Stimulated activated CD4-positive, alpha-beta T cell treated with anti-CD3 and anti-CD28 coated beads, Interleukin-1b, Interleukin-23, amount 100 ng/mL, for 1 hour (primary cell): ENCODE measurements at places on chromosomes 1 and 21.

DNA sequence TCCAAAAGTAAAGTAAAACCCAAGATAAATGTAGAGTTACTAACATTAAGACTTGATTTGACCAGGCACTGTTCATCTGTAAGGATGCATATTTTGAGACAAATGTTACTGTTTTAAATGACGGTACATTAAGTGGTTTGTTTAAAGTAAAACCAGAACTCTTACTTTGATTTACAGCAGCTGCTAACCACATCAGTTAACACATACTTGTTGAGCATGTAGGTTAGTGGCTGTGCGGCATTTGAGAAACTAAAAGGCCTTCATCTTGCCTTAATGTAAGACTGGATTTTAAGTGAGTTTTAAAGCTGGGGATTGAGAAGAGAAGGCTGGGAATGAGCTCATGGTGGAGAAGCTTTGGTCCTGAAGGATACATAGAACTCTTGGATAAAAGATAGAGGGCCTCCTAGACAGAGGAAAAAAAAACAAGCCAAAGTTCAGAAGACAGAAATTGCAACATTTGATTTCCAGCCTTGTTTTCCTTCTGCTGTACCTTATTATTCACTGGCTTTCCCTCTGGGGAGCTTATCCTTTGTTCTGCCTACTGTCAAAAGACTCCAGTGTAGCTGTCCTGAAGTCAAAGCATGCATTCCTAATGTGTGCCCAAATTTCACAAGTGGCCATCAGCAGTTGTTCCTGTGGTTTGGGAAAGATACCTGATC lies 66.6 kb downstream of the MTR start:
- DNase-seq = no peak

DNA sequence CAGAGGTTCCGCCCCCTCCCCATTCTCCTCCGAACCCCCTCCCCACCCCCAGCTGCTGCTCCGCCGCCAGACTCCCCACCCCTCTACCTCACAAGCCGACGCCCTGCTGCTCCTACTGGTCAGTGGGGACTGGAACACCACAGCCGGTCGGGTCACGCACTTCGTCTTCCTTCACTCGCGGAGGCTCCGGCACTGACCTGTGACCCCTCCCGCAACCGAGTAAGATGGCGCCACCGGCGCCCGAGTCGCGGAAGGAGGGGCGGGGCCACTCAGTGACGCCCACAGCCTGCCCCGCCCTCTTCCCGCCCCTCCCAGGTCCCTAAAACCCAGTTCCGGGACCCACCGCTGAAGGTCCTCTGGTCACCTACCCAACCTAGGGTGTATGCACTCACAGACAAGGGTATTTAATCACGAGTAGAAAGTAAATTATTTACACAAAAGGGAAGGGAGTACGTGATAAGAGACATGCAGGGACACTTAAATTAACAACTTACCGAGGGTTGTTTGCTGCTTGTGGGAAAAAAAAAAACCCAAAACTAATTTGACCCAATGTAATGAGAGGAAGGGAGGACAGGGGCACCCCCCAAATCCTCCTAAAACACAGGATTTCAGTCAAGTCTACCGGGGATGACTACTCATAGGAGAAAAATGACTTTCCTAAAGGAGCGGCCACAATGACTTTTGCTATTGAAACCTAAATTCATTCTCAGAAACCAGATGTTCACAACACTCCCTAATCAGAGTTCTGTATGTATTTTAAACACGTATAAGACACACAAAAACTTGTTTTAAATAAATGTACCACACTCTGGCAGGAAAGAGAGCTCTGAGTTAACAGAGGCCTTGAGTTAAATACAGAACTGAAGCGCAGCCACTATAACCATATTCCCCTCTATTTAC lies at the start of gene RIT1:
RIT1 (minus strand) TSS at position 194 of the 900 bp plus-strand sequence. CDS start 588 bp downstream, outside the sequence.
- peak; percentile 66 for DNase-seq

DNA sequence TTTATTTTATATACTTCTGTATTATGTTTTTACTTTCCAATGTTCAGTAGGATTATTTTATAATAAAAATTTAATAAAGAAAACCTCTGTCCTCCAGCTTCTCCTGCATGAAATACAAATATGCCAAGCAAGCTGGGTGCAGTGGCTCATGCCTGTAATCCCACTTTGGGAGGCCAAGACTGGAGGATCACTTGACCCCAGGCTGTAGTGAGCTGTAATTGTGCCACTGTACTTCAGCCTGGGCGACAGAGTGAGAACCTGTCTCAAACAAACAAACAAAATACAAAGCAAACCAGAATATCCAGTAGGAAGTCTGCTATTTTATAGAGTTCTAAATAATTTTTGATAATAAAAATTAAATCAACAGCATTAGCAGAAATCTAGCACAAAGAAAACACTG lies 168.8 kb downstream of the EIF4G3 start:
- no peak for DNase-seq

- DNase-seq = no peak
Measured at GRCh38 chr1:233879841-233880240, 24.6 kb upstream of the SLC35F3 start.

GRCh38 chr21:32386195-32386870 lies 6.5 kb downstream of the URB1 start:
- no peak for DNase-seq

- DNase-seq = no peak
Measured at GRCh38 chr1:14940285-14940870, 213.2 kb upstream of the TMEM51 start.

GRCh38 chr1:245901565-245901964 lies 605.5 kb downstream of the SMYD3 start:
- DNase-seq = no peak

GRCh38 chr1:179803104-179803503 lies 60.0 kb downstream of the FAM163A start:
- DNase-seq = no peak
